ENCODE measurements at places on chromosomes 2 and 18.

- no peak for DNase-seq
Measured at GRCh38 chr2:123380370-123380935, 644.6 kb upstream of the CNTNAP5 start.

- no peak for DNase-seq
Measured at GRCh38 chr18:78816114-78816513, 163.5 kb upstream of the SALL3 start.

DNA sequence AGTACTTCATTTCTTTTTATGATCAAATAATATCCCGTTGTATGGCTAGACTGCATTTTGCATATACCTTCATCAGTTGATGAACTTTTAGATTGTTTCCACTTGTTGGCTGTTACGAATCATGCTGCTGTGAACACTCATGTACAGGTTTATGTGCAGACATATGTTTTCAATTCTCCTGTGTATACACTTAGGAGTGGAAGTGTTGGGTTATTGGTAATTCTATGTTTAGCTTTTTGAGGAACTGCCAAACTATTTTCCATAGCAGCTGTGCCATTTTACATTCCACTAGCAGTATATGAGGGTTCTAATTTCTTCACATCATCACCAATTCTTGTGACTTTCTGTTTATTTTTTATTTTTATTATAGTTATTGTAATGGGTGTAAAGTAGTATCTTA, 32.1 kb upstream of the LCLAT1 start:
- no peak for DNase-seq

DNA sequence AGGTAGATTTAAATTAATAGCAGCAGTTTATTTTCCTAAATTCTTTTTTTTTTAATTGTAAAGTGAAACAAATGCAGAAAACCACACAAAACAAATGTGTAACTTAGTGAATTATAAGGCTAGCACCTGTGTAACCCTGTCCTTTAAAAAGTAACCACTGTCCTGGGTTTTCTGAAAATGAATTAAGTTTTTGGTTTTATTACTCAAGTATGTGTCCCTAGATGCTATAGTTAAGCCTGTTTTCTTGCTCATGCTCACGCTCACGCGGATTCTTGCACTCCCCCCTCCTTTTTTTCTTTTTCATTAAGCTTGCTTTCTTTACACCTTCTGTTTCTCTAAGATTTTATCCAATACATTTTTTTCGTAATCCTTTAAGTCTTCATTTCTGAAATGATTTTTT, 207.7 kb upstream of the STON1 start:
- DNase-seq, result no peak

- DNase-seq, result no peak
Measured at GRCh38 chr2:16649353-16650286, 16.0 kb downstream of the CYRIA start.

GRCh38 chr2:222739939-222740338, 68.5 kb downstream of the MOGAT1 start:
- DNase-seq, result no peak

GRCh38 chr18:13796515-13796914, 27.4 kb upstream of the MC5R start:
- DNase-seq, result no peak

DNA sequence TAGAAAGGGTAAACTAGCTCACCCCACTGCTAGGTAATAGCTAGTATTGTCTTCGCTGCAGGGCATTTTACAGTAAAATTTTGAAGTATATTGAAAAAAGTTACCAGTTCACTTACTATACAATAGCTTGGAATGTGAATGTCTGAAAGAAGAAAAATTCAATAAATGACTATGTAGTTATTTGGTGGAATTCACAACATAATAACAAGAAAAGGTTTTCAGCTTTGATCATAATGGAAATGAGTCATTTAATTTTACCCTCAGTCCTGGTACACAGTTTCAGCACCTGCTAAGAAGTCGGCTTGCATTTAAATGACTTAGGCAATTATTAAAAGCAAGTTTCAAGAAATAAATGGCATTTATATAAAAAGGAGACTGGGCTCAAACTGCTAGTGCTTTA, 90.4 kb downstream of the NUP35 start:
- no peak for DNase-seq

GRCh38 chr18:27109451-27109850, 75.7 kb downstream of the CHST9 start:
- no peak for DNase-seq

- no peak for DNase-seq
Measured at GRCh38 chr2:168525716-168526446, 69.8 kb downstream of the CERS6 start.

DNA sequence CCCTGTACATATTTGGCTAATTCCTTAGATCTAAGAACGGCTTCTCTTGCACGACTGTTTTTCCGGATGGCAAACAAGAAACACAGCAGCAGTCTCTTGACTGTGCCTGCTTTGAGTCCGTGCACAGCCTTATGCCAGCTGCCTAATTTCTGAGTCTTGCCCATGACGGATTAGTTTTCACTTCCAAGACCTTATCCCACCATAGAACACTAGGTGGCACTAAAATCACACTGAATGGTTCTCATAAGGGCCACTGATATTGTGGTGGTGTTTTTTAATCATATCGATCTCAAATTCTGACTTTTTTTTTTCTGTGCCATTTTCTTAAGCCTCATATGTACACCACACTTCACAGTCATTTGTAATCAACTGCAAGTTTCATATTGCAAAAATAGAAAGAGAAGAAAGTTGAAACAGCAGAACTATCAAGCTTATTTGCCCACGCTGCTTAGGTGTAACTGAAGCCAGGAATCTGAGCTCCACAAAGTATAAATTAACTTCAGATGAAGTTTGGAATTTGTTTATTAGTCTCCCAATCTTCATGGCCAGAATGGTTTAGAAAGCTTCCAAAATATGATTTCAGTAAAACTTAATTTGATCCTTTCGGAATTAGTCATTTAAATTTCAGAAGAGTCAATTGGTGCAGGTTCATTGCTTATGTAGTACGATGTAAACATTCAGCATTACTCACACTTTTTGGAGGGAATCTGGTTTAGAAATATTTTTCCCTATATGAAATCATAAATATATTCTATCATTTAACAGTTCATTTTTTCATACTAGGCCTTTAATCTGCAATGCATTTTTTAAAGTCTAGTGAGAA, 45.5 kb upstream of the SCN7A start:
- DNase-seq, result no peak

DNA sequence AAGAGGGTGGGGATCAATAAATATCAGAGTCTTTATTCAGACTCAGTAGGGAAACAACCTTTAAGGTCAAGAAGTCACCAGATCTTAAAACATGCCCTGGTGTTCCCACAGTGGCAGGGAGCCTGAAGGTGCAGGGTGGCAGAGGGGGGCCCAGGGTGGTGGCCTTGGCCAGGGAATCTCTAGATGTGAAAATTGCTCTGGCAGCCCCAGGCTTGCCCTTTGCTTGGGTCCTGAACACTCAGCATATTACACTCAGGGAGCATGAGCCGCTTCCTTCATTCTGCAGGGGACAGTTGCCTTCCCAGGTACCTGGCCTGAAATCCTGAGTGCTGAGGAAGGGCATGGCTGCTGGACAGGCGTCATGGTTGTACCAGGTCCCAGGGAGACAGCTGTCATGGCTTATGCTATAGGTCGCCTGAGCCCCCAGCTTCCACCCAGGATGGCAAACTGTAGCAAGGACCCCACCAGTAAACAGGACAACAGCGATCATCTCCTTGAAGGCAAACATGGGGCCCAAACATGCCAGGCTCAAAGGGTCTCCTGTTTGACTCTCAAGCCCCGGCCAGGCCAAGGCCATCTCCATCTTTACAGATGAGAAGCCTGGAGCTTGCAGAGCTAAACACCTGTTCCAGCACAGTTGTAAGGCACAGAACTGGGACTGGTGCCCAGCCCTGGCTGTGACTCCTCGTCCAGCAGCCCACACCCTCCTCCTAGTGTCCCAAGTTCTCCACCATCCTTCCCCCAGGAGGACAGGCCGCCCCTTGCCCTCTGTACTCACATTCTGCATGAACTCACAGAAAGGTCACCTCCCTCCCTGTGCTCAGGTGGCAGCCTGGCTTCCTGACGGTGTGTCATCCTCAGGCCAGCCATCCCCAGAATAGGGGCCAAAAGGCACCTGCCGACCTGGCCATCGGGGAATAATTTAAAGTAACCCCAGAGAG, 14.6 kb downstream of the ABCG8 start:
- no peak for DNase-seq

- DNase-seq, result no peak
Measured at GRCh38 chr2:204289066-204289465, 256.2 kb upstream of the PARD3B start.

DNA sequence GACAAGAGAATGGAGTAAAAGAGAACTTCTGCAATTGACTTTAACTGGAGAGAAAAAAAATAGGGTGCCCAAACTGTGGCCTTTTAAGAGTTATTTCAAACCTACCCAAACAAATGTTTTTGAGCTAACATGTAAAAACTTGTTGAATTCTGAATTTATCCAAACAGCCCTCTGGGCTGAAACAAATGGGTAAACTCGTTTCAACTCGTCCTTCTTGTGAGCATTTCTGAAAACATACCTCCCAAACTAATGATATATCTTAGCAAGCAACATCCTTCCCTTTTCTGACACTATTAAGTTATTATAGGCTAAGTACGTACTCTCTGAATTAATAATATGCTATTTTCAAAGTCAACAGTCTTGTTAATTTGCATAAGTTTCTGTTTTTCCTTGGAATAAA, 793.0 kb upstream of the ACVR2A start:
- DNase-seq, result no peak

DNA sequence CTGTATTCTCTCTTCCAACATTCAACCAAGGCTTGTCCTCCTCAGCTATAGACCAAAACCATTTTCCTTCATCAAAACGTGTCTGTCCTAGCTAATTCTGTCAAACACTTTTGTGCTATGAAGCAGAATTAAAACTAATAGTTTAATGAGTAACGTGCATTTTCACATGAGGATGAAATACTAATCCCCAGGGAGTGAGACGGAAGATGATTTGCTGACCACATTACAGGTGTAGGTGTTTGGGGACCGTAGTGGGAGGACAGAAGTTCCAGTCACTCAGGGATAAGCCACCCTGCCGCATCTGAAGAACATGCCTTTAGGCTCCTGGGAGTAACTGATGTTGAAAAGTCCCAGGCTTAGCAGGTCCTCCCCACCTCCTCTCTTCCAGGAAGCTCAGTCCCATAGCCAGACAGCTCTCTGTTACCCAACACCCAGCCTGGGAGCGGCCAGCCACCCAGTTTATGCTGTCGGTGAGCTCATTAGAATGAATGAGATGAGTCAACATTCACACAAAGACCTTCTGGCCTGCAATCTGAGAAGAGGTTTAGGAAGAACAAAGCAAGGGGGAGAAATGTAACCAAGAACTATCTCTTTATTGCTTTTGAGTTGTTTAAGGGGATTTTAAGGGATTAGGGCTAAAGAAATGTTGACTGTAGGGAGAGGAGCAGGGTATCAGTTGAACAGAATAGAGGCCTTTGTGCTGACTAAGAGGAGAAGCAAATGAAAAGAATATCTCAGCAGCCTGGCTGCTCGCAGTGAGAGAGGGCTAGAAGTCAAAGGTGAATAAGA, 122.5 kb downstream of the FOXI3 start:
- DNase-seq, result no peak

GRCh38 chr2:221343524-221343923, 228.6 kb downstream of the EPHA4 start:
- DNase-seq, result no peak

GRCh38 chr2:26330114-26330549, 15.8 kb upstream of the SELENOI start:
- DNase-seq, result peak; percentile 77

- DNase-seq, result no peak
Measured at GRCh38 chr18:32040936-32041335, 22.3 kb downstream of the RNF125 start.

GRCh38 chr2:31903109-31903780, 107.6 kb downstream of the MEMO1 start:
- no peak for DNase-seq

GRCh38 chr2:64658269-64658668, 4.6 kb upstream of the SERTAD2 start:
- DNase-seq, result no peak

GRCh38 chr2:198374375-198375082, 570.1 kb downstream of the PLCL1 start:
- no peak for DNase-seq

DNA sequence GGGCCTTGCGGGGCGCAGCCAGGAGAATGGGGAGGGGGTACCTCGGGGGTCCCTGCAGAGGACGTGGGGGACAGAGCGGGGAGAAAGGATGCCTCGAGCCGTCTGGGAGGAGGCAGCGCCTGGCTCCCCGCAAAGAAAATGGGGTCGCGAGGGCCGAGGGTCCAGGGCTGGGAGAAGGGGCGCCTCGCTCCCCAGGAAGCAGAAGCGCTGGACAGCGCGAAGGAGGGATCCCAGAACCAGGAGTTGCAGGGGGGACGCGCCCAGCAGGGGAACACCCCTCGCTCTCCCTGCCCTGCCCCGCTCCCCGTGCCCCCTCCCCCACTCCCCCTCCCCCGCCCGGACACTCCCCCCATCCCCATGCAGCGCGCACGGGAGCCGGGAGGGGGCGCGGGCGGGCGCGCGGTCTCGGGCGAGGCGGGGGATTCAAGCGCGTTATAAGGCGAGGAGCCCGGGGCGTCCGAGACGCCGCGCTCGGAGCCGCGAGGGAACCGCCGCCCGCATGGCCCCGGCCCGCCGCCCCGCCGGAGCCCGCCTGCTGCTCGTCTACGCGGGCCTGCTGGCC, at the start of gene ERFE:
TSS of gene ERFE (plus strand) at position 462 of the 562 bp plus-strand sequence. CDS start at position 500, 38 bp downstream.
- DNase-seq, result no peak

DNA sequence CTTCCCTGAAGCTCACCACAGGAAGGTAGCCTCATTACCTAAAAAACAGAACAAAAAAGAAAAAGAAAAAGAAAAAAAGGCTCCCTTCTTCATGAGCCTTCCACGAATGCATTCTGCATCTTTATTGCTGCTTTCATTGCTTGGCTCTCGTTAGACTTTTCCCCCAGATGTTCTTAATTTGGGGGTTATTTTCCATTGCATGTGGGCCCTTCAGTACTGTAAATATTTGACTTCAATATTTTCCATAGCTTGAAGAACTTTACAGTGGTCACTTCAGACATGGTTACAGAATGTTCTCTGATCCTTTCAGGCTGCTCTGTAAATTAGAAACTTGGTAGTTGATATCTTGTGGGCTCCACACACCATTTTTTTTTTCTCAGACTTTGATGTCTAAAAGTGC, 65.6 kb upstream of the COPS8 start:
- no peak for DNase-seq

- no peak for DNase-seq
Measured at GRCh38 chr18:57771193-57771592, 31.9 kb downstream of the ATP8B1 start.

- no peak for DNase-seq
Measured at GRCh38 chr2:229869226-229869625, 52.6 kb downstream of the TRIP12 start.

DNA sequence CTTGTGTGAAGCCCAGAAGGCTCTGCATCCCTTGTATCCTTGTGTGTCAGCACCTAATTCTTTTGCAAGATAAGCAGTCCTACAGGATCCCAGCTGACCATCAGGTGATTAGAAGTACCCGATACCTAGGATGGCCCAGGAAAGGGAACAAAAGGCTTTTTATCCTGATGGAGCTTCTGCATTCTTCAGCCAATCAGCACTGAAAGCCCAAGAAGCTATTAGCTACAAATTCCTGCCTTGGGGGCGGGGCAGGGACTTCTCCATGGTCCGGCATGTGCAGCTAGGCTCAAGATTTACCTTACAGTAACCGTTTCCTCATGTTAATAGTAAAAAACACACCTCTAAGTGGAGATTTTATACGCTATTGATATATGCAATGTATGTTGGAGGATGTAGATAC, 264.6 kb upstream of the THUMPD2 start:
- no peak for DNase-seq
